ENCODE measurements at places on chromosomes 1 and 21.
A peak's percentile ranks its signal among the peaks of the same experiment; 100 is the strongest.

DNA sequence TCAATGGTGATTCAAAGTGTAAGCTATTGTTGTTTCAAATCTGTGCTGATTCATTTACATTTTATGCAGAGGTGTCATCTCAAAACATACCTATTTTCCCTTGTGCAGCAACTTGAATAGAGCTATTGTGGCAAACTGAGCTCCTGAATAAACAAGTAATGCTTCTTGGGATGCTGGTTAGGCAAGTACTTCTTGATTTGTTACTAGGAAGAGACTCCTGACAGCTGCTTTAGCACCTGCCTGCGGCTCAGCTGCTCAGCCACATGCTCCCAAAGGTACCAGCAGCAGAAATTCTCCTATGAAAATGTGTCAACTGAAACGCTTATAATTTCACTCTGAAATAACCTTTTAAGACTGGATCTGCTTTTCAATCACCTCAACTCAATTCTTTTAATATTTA, 352.3 kb downstream of the RYR2 start:
- DNase-seq = no peak

DNA sequence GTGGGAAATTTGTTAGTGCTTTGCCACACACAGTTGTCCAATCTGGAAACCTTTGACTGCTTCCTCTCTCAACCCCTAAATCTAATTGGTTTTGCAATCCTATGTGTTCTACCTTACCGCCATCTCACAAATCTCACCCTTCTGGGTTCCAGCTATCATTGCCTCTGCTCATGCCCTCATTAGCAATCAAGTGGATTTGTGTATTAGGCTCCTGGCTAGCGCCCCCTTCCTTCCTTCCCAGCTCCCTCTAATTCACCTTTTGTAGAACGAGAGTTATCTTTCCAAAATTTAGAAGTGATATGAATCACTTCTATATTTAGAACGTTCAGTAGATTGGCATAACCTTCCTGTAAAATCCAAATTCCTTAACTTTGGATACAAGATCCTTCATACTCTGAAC, 18.6 kb downstream of the FMO1 start:
- no peak for DNase-seq

DNA sequence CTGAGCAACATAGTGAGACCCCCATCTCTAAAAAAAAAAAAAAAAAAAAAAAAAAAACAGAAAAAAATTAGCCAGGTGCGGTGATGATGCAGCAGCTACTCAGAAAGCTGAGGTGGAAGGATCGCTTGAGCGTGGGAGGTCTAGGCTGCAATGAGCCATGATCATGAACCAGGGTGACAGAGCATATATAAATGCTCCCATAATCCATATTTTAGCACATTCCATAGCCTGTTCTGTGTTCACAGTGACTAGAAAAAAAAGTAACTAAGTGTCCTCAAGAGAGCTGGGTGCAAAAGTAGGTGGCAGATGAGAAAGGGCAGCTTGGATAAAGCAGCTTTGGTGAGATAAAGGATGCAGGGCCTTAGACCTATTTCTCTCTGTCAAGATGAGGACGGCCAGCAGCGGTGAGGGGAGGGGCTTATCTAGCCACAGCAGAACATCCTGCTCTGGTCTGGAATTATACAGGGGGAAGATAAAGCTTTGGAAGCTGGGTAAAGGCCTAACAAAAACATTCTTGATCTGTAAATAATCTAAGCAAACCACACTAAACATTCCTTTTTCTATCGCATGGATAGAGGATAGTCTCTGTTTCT, 205.3 kb downstream of the DAB1 start:
- no peak for DNase-seq

DNA sequence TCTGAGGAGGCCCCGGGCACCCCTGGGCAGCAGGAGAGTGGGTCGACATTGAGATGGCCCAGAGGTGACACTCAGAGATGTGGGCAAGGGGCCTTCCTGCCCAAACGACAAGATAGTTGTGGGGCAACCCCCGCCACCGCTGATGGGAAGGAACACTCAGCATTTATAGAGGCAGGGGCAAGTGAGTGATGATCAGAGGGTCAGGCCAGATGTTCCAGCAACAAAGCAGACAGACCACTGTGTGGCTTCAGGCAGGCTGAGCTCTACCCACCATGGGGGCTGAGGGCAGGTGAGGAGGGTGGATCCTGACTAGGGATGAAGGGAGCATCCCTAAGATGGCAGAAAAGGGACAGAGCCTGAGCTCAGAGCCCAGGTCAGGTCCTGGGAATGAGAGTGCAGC, 362.7 kb downstream of the PTPRU start:
- no peak for DNase-seq

DNA sequence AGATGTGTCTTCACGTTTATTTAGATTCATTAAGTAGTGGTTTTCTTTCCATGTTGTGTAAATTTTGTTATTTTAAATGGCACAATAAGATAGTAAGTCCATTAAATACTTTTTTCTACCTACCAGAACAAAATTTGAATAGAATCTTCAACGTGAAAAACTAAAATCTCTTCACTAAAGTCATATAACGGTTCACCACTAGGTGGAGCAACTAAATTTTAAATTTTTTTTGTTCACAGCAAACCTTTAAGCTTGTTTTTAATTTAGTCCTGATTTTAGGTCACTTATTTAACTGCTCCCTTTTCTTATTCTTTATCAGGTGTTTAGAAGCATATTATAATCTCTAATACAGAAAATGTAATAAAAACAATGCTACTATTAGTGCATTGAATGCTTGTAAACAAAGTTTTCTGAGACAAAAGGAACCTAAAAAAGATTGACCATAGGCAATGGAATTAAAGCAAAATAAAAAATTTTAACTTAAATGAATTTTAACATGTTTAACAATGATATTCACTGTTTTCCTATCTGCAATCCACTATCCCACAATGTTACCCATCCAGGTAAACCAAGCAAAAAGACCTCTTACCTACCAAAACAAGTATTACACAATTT, 28.3 kb upstream of the PKN2 start:
- DNase-seq = peak; percentile 31

DNA sequence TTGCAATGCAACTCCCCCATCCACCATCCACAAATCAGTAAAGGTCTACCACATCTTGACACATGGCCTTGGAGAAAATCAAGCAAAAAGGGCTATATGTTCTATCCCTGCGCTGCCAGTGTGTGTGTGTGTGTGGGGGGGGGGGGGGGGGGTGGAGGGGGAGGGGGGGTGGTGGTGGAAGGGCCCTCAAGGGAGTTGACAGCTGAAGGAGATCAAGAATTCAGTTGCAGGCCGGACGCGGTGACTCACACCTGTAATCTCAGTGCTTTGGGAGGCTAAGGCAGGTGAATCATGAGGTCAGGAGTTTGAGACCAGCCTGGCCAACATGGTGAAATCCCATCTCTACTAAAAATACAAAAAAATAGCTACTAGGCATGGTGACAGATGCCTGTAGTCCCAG, 37.6 kb upstream of the CLIC4 start:
- peak; percentile 37 for DNase-seq

DNA sequence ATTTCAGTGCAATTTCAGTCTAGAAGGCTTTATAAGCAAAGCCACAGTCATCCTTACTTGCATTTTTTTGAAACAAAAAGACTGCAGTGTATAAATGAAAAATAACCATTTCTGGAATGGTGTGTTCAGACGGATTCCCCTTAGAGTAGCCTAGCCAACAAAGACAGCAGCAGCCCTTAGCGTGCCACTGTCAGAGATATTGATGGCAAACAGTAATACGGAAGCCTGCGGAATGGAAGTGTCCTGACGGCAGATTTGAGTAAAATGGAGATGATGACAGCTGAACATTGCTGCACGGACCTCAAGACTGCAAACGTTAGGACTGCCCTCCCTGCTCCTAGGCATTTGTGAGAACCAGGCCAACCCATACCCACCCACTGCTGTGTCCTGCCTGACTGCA, 54.7 kb downstream of the PDE9A start:
- no peak for DNase-seq

DNA sequence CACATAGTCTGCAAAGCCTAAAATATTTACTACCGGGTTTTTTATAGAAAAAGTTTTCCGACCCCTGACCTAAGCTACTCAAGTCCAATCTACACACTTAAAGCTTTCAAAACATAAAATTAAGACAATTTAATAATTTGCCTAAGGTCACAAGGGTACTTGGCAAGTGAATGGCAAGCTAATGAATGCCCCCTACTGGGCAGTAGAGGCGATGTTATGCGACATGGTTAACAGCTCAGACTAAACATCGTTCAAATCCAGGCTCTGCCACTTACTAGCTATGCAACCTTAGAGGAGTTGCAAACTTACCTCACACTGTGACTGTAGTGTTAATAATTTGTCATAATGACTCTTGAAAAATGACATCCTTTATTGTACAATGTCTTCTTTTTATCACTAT, 317.2 kb upstream of the NFIA start:
- peak; percentile 16 for DNase-seq

- no peak for DNase-seq
Measured at GRCh38 chr1:230858236-230858820, 10.0 kb downstream of the C1orf198 start.

DNA sequence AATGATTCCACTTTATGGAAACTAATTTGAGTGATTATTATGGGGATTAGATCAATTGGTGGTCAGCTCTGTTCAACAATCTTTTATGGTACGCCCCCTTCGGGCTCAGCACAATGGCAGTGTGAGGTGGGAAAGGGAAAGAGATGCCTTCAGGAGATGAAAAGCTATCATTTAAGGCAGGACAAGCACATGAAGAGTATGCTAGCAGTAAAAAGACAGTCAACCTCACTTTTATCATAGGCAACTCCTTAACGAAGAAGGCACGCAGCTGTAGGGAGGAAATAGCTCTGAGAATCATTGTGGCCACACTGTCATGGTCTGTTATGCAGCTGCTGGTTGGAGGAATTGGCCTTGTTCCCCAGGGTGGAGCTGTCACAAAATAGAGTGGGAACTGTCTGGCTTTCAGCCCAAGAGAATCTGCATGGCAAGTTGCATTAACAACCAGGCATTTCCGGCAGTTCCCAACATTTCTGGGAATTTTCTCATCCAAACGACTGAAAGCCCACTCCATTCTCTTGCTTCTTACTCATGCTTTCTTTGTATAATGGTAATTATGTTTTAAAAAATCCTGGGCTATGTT, 54.4 kb upstream of the BCL10 start:
- DNase-seq = peak; percentile 100

DNA sequence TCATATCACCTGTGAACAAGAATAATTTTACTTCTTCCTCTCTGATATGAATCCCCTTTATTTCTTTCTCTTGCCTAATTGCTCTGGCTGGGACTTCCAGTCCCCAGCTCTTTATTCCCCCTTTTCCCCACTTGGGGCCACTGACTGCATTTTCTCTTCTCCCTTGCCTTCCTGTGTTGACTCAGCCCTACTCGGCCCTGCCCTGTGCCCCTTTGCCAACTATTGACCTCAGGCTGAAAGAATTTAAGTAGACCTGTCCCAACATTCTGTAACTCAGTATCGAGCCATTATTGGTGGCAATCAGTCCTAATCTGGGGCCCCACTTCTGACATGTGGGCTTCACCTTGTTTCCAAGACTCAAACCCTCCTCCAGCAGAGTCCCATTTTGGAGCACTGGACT, 60.6 kb upstream of the STUM start:
- DNase-seq = no peak

- peak; percentile 93 for DNase-seq
Measured at GRCh38 chr1:87115317-87115890, 201.0 kb downstream of the HS2ST1 start.

DNA sequence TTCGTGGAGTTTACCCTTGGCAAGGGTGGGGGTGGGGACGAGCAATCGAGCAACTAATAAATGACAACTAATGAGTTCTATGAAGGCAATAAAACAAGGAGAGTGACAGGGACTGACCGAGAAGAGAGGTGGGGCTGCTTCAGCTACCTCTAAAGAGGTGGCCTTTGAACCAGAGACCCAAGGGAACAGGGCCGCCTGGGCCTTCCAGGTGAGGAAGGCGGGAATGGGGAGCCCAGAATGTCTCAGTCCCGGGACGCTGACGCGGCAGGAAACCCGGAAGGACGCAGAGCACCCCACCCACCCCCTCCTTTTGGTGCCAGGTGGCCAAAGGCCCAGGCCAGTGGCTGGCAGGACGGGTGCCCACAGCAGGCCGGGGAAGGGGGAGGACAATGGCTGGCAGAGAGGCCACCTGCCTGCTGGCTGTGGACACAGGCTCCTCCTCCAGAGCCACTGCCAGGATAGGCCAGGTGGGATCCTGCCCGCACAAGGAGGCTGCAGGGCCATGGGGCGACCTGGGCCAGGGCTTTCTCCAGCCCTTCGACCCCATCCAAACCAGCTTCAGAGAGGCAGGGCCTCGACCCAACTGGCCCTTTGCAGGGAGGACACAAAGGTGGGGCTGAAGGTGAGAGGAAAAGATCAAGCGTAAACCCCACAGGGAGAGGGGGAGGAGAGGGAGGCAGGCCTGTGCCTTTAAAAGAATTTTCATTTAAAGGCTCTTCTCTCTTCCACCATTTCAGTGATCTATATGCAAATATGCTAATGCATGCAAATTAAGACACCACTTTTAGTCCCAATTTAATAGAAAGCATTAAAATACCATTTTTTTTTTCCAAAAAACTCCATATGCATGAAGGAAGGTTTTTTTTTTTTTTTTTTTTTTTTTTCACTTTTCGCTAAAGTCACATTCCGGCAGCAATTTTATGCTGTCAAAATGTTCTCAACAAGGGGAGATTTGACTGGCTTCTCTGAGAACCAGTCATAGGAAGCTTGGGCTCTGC, 58.1 kb downstream of the CASZ1 start:
- no peak for DNase-seq

GRCh38 chr1:172909606-172910326, 141.0 kb downstream of the TNFSF18 start:
- DNase-seq = peak; percentile 96

GRCh38 chr1:151237678-151238466, 16.7 kb upstream of the PSMD4 start:
- no peak for DNase-seq

GRCh38 chr1:28864695-28865094, 49.7 kb upstream of the EPB41 start:
- DNase-seq = no peak

DNA sequence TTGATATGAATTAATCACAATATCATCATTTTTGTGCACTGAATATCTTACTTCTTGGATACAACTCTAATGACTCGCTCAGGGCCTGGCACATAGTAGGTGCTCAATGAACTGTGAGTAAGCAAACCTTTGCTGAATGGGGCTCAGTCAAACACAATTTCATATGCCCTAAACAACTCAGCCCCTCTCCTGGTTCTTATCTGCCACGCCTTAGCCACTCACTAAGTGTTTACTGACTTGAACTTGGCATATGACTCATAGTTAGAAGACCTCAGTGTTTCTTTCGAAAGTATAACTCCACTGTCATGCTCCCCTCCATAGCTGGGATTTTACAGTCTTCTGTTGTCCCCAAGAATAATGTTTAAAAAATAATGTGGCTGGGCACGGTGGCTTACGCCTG, 4.8 kb upstream of the IFNLR1 start:
- DNase-seq = peak; percentile 33

GRCh38 chr1:227944931-227945890, 2.5 kb downstream of the WNT9A start:
- no peak for DNase-seq

DNA sequence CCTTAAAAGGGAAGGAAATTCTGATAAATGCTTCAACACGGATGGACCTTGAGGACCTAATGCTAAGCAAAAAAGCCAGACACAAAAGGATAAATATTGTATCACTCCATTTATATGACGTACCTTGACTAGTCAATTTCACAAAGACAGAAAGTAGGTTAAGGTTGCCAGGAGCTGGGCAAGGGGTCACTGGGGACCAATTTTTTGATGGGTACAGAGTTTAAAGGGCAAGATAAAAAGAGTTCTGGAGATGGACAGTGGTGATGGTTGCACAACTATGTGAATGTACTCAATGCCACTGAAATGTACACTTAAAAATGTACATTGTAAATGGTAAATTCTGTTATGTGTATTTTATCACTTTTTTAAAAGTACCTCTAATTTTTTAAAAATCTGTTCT, 32.1 kb upstream of the SLAMF9 start:
- DNase-seq = no peak

GRCh38 chr1:205601205-205601604, 30.6 kb downstream of the ELK4 start:
- DNase-seq = no peak

All from AG10803 (cell line).